Stimulated activated CD8-positive, alpha-beta memory T cell treated with anti-CD3 and anti-CD28 coated beads, Interleukin-15, amount 100 ng/mL, for 4 hours (primary cell): ENCODE measurements at places on chromosomes 4 and X.

GRCh38 chr4:18961266-18961665 is 939.7 kb upstream of the LCORL start:
- no peak for DNase-seq

- DNase-seq, result no peak
Measured at GRCh38 chr4:81135501-81135900, 79.5 kb downstream of the PRKG2 start.

GRCh38 chr4:183057255-183057654 is 41.8 kb upstream of the WWC2 start:
- DNase-seq, result no peak

DNA sequence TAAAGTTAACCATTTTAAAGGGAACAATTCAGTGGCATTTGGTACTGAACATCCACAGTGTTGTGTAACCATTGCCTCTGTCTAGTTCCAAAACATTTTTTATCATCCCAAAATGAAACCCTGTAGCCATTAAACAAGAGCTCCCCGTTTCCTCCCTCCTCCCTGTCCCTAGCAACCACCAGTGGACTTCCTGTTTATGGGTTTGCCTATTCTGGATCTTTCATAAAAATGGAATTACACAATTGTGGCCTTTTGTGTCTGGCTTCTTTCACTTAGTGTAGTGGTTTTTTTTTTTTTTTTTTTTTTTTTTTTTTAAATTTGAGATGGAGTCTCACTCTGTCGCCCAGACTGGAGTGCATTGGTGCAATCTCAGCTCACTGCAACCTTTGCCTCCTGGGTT is 11.6 kb downstream of the RBMX2 start:
- no peak for DNase-seq

DNA sequence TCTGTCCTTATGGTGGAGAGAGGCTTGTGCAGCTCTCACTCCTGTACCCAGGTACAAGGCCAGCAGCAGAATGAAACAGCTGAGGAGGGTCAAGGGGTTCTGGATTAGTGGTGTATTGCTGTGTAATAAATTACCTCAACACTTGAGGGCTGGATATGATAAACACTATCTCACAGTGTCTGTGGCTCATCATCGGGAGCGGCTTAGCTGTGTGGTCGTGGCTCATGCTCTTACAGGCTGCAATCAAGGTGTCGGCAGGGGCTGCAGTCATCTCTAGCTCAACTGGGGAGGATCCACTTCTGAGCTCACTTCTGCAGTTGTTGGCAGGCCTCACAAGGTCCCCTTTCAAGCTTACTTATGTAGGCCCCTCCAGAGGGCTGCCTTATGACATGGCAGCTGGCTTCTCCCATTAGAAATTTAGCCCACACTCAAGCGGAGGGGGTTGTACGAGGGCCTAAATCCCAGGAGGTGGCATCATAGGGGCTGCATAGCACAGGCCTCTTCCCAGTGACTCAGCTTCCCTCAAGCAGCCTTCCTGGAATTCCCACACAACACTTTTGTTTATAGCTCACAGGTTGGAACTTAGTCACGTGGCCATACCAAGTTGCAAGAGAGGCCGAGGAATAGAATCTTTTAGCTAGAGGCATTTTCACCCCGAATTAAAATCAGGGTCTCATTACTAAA is 148.2 kb upstream of the RPS6KA3 start:
- no peak for DNase-seq

DNA sequence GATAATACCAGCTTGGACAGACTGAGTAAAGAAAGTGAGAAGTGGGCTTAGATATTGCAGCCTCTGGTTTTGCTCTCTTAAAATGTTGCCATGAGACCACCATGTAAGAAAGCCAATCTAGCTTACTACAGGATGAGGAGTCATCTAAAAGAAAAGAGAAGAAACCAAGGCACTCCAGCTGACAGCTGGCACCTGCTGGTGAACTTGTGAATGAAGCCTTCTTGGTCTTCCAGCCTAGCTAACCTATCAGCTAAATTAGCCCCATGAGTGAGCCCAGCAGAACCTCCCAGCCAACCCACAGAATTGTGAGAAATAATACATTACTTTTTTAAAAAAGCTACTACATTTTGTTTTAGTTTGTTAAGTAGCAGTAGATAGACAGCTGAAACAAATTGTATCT is 154.5 kb upstream of the QRFPR start:
- DNase-seq, result no peak

GRCh38 chr4:2354118-2354517 is 64.3 kb downstream of the ZFYVE28 start:
- no peak for DNase-seq

- DNase-seq, result no peak
Measured at GRCh38 chr4:123120473-123120872, 198.1 kb upstream of the NUDT6 start.

DNA sequence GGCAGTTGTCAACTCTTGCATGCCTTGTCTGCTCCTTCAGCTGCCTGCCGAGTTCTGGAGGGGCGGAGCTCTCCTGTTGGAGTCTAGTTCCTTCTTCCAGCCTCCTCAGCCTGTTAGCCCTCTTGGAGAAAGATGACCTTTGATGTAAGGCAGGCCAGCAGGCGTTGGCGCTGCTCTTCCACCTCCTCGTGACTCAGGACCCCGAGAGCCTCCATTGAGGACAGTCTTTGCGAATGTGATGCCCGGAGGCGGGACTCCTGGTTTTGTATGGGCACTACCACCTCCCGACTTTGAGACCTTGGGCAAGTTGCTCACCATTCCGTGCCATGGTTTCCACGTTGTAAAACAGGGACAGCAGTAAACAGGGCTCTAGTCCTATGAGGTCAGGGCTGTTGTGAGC is 108.3 kb downstream of the TENM3 start:
- DNase-seq, result no peak

- no peak for DNase-seq
Measured at GRCh38 chr4:189506080-189506479, 434.6 kb upstream of the FRG1 start.

DNA sequence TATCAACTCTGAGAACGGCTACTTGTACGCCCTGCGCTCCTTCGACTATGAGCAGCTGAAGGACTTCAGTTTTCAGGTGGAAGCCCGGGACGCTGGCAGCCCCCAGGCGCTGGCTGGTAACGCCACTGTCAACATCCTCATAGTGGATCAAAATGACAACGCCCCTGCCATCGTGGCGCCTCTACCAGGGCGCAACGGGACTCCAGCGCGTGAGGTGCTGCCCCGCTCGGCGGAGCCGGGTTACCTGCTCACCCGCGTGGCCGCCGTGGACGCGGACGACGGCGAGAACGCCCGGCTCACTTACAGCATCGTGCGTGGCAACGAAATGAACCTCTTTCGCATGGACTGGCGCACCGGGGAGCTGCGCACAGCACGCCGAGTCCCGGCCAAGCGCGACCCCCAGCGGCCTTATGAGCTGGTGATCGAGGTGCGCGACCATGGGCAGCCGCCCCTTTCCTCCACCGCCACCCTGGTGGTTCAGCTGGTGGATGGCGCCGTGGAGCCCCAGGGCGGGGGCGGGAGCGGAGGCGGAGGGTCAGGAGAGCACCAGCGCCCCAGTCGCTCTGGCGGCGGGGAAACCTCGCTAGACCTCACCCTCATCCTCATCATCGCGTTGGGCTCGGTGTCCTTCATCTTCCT is 2.7 kb downstream of the PCDH10 start:
- DNase-seq, result no peak

GRCh38 chr4:7642741-7643458 is 208.2 kb upstream of the PSAPL1 start:
- DNase-seq, result no peak

DNA sequence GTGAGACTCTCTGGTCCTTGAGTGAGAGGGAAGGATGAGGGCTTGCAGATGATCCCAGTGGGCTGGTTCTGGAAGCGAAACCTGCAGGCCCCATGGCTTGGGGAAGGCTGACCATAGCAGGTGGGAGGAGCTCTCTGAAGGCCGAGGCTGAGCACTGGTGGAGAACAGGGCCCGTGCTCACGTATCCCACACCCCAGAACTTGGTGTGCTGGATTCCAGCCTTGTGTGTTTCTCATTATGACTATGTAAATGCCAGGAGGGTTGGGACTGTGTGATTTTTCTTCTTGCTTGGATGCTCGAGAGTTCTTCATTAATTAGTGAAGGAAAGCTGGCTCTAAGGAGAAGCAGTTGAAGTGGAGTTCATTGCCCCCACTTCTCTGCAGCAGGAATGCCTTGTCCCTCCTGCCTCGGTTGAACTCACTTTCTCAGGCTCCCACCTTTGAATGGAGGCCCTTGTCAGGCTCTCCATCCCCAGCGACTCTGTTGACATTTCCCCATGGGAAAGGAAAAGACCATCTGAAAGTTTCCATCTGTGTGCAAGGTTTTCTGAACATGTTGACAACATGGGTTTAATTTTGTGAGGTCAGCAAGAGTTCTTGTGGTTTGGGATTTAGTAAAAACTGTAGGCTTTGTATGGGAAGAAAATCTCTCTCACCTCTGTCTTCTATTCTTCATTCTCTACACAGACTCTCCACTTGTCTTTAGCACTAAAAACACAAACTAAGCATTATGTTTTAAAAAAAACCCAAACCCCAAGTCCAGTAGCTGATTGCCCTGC is 57.7 kb downstream of the TBL1X start:
- DNase-seq, result no peak

- DNase-seq, result no peak
Measured at GRCh38 chr4:75786938-75787337, 62.6 kb downstream of the USO1 start.

DNA sequence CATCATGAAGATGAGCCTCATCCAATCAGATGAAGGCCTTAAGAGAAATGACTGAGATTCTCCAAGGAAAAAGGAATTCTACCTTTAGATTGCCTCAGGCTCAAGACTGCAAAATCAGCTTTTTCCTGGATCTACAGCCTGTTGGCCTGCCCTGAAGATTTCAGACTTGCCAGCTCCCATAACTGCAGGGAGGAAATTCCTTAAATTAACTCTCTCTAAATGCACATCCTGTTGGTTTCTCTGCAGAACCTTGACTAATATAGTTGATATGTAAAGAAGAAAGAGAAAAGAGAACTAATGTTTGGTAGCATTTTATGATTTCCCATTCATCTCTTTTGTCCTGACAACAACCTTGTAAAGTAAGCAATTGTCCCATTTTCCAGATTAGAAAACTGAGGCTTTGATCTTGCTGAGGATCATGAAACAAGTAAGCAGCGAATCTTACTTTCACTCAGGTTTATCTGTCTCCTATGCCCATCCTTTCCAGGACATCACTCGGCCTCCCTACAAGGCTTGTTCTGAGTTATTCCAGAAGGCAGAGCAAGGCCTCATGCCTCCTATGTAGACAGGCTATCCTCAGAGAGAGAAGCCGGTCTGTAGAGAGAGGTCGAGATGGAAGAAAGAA is 115.0 kb upstream of the LDB2 start:
- DNase-seq, result no peak

DNA sequence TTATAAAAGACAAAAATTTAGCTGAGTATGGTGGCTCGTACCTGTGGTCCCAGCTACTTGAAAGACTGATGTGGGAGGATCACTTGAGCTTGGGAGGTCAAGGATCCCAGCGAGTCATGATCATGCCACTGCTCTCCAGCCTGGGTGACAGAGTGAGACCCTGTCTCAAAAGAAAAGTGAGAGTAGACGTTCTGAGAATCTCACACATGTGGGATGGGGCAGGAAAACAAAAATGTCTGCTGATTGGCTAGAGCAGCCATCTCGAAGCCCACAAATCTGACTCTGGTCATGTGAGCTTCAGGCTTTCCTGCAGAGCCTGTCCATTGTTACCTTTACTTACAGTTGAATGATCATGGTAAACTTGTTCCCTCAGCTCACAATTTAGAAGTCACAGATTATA is 23.1 kb upstream of the SLC9A7 start:
- DNase-seq, result no peak

DNA sequence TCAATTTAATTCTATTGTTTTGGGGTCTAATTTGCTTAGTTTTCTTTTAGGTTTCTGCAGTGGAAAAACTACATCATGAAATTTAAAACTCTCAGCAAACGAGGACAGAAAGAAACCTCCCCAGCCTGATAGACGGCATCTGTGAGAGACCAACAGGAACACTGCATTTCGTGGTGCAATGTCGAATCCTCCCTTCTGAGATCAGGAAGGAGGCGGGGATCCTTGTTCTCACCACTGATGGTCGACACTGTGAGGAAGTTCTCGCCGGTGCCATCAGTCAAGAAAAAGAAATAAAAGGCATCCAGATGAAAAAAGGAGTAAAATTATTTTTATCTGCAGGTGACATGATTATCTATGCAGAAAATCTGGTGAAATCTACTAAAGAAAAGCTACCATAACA is 16.5 kb downstream of the GAK start:
- no peak for DNase-seq

DNA sequence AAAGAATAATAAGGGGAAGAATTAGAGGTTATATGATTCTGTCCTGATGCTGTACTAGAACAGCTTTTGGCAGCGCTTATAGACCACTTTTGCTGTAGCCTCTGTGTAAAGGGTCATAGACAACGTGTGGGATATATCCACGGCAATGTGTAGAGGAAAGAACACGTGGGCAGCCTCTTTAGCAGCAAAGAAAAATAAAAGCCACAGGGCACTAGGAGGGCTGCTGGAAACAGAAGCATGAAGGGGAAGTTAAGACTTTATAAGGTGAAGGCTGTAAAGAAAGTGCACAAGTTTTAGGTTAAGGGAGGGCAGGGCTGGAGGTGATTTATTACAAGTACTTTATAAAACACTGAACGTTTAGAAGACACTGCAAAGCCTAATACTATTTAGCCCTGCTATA is 20.1 kb upstream of the PHEX start:
- DNase-seq, result no peak

DNA sequence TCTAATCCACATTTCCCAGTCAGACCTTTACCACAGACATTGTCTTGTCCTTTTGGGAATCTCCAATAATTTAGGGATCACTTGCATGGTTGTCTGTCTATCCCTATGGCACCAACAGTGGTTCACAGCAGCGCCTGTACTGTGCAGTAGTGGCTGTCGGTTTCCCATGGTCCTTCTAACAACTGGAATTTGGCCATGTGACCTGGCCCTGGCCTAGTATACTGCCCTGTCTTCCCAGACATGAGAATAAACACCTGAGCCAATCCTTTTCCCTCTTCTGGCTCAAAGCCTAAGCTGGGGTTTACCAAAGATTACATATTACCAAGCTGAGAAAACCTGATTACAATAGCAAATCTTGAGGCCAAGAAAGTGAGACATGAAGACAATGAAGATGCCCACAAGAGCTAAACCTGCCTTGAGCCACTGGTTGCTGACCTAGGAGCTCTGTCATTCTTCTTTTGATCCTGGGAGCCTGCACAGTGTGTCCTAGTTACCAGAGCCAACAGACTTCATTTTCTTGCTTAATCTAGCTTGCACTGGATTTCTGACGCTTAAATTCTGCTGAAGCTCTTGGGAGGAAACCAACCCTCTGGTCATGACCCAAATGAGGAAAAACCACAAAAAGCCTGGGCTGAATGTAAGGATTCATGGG is 92.1 kb downstream of the SCD5 start:
- no peak for DNase-seq

DNA sequence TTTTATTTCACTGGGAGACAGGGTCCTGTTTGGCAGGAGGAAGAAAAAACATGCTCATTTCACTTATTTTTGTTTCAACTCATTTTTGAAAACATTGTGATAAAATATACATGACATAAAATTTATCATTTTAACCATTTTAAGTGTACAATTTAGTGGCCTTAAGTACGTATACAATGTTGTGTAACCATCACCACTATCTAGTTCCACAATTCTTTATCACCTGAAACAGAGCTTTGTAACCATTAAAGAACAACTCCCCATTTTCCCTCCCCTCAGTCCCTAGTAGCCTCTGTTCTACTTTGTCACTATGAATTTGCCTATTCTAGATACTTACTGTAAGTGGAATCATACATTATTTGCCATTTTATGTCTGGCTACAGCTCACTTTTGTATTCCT is 143.8 kb downstream of the GPAT3 start:
- no peak for DNase-seq
